ENCODE measurements at places on chromosomes 1 and 21.

GRCh38 chr1:64828829-64829228 lies 84.0 kb downstream of the RAVER2 start:
- no peak for DNase-seq

DNA sequence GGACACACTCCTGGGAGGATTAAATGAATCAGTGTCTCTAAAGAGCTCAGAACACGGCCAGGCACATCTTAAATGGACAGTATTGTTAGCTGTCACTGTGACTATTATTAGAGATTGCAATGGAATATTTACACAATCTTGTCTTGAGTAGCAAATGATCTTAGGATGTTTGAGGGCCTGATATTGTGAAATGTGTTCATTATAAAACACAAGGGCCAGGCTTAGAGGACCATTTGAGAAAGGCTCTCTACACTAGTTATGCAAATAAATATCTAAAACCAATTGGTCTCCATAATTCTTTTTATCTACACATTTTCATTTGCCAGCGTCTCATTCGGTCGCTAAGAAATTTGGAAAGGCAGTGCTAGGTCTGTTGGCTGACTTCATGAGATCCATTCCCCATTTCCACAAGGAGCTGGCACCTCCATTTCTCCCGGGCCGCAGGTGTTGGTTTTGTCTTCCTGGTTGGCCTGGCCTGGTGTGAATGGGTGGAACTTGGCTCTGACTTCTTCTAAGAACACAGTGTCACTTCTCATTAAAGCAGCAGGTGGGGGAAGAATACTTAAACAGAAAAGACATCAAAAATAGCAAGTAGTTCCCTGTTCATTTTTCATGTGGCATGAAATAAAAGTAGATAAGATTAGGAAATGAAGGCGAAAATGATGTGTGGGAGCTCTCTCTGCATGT lies 56.0 kb upstream of the PLXNA2 start:
- DNase-seq: no peak

GRCh38 chr21:21018821-21019220 lies 20.6 kb downstream of the NCAM2 start:
- no peak for DNase-seq

DNA sequence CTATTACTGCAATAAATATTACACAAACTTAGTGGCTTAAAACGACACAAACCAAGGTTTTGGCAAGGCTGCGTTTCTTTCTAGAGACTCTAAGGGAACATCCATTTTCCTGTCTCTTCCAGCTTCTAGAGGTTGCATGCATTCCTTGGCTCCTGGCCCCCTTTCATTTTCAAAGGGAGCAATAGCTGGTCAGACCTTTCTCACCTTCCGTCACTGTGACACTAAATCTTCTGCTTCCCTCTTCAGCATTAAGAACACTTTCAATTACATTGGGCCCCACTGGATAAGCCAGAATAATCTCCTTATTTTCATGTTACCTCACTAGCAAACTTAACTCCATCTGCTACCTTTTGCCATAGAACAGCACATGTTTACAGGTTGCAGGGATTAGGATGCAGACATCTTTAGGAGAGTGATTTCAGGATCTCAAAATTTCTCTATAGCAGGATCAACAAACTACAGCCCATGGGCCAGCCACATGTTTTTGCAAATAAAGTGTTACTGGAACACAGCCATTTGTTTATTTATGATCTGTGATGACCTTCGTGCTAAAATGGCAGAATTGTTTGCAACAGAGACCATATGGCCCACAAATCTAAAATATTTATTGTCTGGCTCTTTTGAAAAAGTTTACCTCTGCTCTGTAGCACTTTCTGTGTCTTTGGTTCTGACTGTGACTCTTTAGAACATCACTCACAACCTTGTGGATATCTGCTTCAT lies 221.5 kb upstream of the SGIP1 start:
- peak; percentile 33 for DNase-seq

DNA sequence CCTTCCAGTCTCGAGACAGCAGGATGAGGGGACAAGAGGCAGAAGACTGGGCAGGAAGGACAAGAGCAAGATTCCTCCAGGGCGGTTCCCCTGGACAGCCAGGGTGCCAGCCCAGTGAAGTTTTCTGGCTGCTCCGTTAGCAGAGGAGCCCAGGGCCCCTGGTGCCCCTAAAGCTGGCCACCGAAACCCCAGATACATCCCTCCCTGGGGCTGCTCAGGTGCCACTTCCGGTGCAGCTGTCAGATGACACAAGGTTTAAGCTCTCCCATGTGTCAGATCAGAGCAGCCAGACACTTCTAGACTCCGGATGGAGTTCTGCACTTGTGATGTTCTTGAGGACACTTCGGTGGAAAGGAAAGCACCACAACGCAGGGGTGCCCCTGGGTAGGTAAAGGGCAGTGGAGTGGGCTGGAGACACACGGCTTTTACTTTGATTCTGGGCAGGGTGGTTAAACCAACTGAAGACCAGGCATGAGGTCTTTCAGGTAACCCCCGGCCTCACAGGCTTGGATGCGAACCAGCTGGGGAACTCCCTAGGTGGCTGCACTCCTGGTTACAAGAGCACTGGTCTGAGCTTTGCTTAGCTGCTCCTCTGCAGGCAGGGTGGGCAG lies 85.7 kb downstream of the ITPKB start:
- no peak for DNase-seq

DNA sequence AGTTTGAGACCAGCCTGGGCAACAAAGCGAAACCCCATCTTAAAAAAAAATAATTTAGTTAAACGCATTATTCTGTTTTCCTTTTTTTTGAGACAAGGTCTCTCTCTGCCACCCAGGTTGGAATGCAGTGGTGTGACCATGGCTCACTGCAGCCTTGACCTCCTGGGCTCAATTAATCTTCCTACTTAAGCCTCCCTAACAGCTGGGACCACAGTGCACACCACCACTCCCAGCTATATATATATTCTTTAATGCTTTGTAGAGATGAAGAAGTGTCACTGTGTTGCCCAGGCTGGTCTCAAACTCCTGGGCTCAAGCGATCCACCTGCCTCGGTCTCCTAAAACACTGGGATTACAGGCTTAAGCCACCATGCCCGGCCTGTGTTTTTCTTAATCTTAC lies 7.7 kb upstream of the KLF17 start:
- DNase-seq: no peak

DNA sequence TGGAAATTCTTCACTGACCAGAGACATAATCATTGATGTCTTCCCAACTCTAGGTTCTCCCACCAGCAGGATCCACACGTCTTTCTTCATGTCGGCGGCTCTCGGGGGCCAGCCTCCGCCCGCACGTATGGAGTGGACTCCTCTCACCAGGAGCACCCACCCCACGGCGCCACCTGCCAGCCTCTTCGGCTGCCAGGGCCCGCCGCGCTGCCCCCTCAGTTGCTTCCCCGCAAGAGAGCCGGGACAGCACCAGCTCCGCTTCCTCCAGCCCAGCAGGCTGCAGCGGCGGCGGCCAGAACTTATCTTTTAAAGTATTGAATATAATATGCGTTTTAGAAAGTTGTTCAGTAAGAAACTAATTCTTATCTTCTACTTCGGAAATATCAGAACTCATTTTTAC lies 273.5 kb downstream of the LIPI start:
- no peak for DNase-seq
